ENCODE measurements at places on chromosomes 3 and 15.

DNA sequence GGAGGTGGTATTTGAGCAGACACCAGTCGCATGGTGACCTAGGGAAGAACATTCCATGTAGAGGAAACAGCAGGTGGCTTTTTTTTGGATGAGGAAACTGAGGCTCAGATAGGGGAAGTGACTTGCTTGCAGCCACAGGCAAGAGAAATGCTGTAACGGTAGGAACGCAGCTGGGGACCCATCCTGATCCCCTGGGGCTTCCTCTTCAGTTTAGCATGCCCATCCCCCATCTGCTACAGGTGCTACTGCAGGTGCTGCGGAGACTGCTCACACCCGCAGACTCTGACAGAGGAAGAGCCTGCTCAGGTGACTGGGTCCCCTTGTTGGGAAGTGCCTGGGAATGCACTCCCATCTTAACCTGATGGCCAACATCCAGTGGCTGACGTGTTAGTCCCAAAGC lies 55.4 kb upstream of the SEC13 start:
- DNase-seq, result no peak

- no peak for DNase-seq
Measured at GRCh38 chr3:52328536-52329080, 12.5 kb downstream of the DNAH1 start.

DNA sequence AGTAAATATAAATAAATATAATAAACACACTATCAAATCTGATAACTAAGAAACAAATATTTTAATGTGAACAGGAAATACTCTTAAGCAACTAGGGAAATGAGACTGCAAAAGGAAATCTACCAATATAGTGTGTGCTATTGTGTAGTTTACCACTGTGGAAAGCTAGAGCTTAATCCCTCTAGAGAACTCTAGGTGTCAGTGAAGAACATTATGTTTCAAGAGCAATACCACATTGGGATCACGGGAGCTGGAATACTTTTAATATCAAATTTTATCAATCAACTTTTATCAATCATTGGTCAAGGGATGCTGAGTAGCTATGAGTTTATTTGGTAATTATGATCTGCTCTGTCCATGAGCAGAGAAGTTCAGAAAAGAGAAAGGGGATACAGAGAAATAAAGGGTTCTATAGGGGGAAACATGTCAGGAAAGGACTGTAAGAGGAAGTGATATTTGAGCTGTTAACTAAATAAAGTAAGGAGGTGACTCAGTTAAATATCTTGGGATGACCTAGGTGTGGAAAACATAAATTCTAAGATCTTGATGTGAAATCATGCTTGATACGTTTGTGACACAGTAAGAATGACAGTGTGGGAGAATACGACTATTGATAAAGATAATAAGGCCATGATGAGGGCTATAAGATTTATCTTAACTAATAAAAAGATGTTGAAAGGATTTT lies 762.2 kb upstream of the ALCAM start:
- no peak for DNase-seq

DNA sequence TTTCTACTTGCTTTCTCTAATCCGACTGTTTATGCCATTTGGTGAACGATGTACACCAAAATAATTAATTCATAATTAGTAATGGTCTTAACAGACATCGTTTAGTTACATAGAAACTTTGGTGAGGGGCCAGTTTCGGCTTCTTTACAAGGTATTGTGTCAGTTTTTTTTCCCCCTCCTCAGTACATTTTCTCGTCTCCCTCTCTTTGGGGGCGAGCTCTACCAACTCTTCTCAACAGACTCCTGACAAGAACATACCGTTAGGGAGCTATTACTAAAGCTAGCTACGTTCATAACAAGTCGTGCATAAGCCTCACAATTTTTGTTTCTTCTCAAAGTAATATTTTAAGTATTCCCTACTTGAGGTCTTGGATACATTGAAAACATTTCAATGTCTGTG lies 1.4 kb downstream of the U2SURP start:
- no peak for DNase-seq

- peak; percentile 54 for DNase-seq
Measured at GRCh38 chr15:89123181-89123525, 34.9 kb downstream of the ABHD2 start.

DNA sequence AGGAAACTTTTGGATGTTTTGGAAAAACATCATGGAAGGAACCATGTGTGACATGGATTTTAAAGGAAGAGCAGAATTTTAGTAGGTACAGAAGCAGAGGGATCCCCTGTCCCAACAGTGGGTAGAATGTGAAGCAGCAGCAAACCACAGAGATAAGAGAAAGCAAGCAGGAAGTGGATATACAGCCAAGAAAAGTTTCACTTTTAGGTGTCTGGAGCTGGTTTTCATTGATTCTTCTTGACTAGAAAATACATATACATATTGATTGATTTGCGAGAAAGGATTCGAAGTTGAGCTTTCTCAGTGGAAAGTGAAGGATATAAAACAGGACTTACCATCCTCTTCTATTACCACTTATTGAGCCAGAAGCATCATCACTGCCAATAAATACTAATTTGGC lies 133.5 kb downstream of the KCNMB2 start:
- no peak for DNase-seq

DNA sequence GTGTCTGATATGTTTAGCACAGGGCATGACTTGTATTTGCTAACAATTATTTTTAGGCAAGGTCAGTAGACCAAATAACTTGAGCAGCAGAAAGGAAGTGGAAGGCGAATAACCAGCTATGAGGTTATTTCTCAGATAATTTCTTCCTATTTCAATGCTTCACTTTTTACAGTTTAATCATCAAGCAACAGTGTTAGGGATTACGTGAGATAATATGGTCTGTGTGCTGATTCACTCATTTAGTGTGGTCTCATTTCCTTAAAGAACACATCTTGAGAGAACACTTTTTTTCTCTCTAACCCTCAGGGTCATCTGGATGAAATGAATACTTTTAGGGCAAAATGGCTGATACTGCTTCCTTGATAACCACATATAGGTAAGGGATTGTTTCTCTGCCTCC lies 126.0 kb upstream of the CCNL1 start:
- DNase-seq, result no peak

DNA sequence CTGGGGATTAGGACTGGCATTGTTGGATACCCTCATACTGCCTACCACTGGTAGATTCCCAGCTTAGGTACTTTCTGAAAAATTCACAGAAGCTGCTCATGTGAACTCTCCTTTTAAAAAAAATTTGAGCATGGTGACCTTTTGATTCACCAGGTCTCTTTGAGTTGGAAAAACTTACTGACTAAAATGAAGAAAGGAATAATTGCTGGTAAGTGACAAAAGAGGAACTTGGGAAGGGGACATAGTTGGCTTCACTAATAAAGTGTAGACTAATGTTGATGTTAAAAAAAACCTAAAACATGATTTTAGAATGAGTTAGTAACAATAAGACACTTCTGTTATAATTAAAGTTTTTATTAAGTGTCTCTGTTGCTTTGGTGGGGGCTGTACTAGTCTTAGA lies 8.6 kb downstream of the VPS8 start:
- no peak for DNase-seq

DNA sequence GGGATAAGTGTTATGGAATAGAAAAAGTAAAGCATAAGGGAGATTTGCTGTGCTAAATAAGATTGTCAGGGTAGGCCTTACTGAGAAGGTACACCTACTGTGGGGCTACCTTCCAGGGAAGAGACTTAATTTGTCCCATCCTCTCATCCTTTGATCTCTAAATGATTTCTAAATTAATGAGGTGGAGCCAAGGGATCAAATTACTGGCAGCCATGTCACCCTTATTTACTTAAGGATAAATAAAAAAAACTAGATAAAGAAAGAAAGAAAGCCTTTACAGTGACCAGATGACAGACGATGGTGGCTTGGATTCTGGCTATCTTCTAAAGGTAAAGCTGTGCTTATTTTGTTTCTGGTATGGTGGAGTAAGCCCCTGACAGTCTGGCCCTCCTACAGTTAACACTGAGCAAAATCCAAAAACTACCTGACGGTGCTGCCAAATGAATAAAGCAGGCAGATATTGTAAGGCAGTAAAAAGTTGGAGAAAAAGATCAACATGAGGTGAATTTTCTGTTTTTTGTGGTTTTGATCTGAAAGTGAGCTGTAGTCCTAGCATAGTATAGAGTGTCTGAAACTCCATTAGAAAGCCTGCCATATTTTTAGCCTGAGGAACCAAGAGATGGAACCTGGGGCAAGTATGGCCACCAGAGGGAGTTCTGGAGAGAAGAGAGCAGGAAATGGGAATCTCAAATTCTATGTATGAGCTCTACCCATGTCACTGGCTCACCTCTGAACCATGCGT lies 285.1 kb upstream of the MANF start:
- peak; percentile 31 for DNase-seq

DNA sequence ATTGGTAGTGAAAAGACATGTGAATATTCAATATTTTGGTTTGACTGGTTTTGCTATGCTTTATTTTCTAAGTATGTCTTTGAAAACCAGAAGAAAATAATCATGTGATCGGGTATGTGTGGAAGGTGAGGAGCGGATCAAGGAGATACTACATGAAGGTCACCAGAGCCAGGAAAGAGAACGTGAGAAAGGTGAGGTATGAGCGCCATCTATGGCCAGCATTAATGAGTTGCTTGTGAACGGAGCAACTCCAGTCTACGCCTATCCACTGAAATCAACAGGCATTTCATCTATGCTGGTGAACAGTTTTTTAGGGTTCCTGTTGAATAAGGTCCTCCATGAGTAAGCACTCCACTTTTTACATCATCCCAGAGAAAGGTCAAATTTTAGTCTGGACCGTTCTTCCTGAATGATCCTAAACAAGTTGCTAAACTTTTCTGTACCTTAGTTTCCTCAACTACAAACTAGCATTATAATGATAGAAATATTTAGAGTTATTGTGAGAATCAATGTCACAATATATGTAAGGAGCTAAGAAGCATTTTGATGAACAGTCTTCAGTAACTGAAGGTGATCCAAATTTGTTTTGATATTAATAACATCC lies 1435.2 kb upstream of the CADM2 start:
- DNase-seq, result peak; percentile 25

GRCh38 chr3:17802950-17803349 lies 60.5 kb upstream of the TBC1D5 start:
- DNase-seq, result no peak

DNA sequence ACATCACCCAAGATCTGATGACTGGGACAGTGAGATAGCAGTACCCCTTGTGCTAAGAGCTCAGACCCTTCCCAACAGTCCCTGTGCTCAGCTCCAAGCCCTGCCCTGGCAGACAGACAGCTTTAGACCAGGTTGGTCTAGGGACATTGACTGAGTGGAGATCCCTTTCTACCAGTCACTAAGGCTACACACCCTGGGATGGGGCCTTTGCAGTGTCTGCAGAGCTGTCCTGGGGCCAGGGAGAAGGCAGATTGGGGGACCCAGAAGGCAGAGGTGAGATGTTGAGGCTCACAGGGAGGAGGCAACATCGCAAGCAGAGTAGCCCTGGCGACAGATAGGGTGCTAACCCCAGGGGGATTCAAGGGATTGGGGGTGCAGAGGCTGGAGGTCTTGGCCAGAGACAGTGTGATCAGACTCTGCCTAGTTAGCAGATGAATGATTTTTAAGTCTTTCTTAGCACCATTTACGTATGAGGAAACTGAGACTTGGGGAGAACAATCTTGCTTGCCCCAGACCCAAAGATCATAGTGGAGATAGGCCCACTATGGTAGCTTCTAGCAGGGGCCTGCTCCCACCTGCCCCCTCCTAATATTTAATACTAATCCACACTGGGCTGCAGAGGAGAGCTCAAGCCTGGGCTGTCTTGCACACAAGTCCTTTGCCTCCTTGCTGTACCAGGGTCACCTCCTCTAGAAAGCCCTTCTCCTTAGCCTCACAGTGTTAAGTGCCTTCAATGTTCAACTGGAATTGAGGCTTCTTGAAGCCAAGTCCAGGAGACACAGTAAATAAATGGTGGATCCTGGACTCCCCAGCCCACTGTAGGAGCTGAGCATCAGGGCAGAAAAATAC lies 32.6 kb downstream of the HMCES start:
- peak; percentile 45 for DNase-seq

GRCh38 chr3:128863560-128863959 lies 15.9 kb upstream of the ACAD9 start:
- DNase-seq, result no peak

- no peak for DNase-seq
Measured at GRCh38 chr3:135131290-135131689, 336.2 kb downstream of the EPHB1 start.

DNA sequence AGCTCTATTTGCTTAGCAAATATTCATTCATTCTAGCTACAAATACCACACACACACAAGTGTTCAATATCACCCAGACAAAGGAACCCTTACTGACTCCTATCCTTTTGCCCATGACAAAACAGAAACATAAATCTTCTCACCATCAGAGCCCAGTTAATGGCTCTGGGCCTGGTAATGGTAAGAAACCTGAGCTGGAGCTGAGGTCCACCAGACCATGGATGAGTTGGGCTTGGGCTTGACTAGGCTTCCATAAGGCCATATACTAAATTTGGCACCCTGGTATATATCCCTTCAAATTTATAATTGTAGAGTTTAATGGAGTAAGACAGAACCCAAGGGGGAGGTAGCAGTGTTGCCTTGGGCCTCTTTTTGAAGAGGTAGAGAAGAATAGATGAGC lies 29.4 kb downstream of the GPR176 start:
- DNase-seq, result peak; percentile 3

DNA sequence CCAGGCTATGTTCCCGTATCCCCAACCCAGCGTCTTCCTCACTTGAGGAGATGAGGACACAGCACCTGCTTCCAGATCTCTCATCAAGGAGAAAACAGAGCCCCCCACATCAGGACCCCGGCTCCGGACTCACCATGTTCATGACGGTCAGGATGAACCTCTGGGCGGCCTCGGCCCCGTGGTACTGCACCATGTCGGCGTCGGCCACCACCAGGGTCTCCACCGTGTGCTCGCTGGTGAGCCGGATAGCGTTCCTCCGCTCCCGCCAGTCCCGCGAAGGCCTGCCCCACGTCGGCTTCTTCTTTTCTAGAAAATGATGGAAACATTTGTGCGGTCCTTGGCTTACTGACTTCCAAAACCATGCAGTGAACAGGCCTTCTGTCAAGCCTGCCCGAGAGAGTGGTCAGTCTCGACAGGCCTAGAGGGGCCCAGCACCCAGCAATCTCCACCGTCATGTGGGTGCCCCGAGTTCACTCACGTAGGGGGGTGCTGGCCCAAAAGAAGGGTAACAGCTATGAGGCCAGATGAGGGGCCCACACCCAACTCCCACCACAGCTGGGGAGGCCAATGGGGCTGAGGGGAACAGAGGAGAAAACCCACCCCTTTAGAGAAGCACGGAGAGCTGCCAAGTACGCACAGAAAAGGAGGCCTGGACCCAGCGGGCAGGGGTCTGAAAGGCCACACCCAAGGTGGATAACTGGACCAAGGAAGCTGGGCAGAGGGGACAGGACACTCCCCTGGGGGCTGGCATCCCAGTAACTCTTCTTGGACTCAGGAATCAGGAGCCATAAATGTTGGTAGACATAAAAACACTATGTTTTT lies 60.5 kb downstream of the ADAMTS17 start:
- no peak for DNase-seq

- DNase-seq, result no peak
Measured at GRCh38 chr15:41291065-41291631, 41.2 kb downstream of the OIP5 start.

Data from NCI-H1417 (cell line).